ENCODE measurements at places on chromosomes 12 and 14. TPM values are rescaled to one million over a fixed set of nuclear protein-coding genes. Genes with fewer than 3 reads are reported as not detected.

GYS2 gene
- not detected for total RNA-seq

DDX11 gene
- 181 TPM for total RNA-seq

CCDC59 gene
- total RNA-seq = 43.5 TPM

HPD gene
- total RNA-seq = not detected

ZBTB42 gene
- 4.5 TPM for total RNA-seq

KLRB1 gene
- total RNA-seq = 3.8 TPM

EFS gene
- total RNA-seq = not detected

BMAL2 gene
- total RNA-seq = 18.0 TPM

MAP3K9 gene
- total RNA-seq = 4.8 TPM

MIP gene
- total RNA-seq = not detected

RNASE3 gene
- total RNA-seq = not detected

TPPP2 gene
- not detected for total RNA-seq

GXYLT1 gene
- total RNA-seq = 8.0 TPM

PIGH gene
- total RNA-seq = 18.5 TPM

LALBA gene
- not detected for total RNA-seq

GRIP1 gene
- total RNA-seq = 1.6 TPM

OSBPL8 gene
- 130 TPM for total RNA-seq

SMARCC2 gene
- 140 TPM for total RNA-seq

C12orf54 gene
- not detected for total RNA-seq

FAM90A1 gene
- total RNA-seq = 0.15 TPM

AMHR2 gene
- total RNA-seq = not detected

ARHGAP9 gene
- total RNA-seq = 259 TPM

ST8SIA1 gene
- total RNA-seq = 0.62 TPM

TSPAN11 gene
- total RNA-seq = not detected

CLEC6A gene
- not detected for total RNA-seq

ANKS1B gene
- total RNA-seq = 0.25 TPM

ACSS3 gene
- total RNA-seq = not detected

ZFC3H1 gene
- 66.7 TPM for total RNA-seq

MYF6 gene
- total RNA-seq = not detected

TAS2R46 gene
- total RNA-seq = 0.97 TPM

LRP1-AS gene
- total RNA-seq = not detected

BEGAIN gene
- total RNA-seq = not detected

HOTAIR gene
- total RNA-seq = not detected

DCN gene
- total RNA-seq = not detected

KSR2 gene
- 0.04 TPM for total RNA-seq

HSPB8 gene
- not detected for total RNA-seq

OR6C2 gene
- not detected for total RNA-seq

MYF5 gene
- not detected for total RNA-seq

PAN2 gene
- total RNA-seq = 76.9 TPM

KIF5A gene
- total RNA-seq = 0.64 TPM

FZD10 gene
- total RNA-seq = not detected

RPL10L gene
- total RNA-seq = not detected

Data from activated CD4-positive, alpha-beta T cell treated with anti-CD3 and anti-CD28 coated beads, Interleukin-2, amount 10 ng/mL, durations not matched to agents 7 days and 5 days (primary cell).